Naive thymus-derived CD8-positive, alpha-beta T cell (primary cell): ENCODE measurements at places on chromosomes 13 and 19. TPM values are rescaled to one million over a fixed set of nuclear protein-coding genes. Genes with fewer than 3 reads are reported as not detected.

DNA sequence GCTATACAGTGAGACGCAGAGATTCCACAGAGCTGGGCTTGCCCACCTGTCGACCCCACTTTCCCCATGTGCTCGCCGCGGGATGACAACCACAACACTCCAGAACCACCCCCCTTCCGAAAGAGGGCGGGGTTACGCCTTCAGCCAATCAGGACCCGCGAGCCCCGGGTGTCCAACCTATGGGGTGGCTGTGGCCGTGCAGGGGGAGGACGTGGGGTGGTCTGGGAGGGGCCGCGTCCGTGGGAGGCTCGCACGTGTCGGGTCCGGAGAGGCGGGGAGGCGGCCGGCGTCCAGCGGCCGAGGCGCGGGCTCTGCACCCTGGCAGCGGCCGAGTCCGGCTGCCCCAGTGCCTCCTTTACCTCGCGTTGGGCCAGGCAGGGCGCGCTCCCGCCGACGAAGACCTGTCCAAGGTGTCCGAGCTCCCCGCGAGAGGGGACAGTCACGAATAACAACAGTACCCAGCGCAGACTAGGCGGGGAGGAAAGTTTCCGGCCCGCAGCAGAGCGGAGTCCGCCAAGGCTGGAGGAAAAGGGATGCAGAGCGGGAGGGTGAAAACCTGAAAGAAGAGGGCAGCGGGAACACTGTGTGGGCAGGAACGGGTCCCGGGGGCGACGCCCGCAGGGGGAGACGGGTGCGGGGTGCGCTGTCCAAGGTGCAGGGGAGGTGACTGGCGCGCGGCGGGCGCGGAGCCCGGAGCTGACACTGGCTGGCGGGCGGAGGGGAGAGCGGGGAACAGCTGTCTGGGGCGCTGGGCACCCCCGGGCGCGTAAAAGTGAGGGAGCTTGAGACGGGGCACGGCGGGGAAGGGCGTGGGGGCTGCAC is 911 bp downstream of the ENOX1 start:
- DNase-seq, result no peak

- DNase-seq, result no peak
Measured at GRCh38 chr13:109114991-109115390, 485.6 kb downstream of the MYO16 start.

DNA sequence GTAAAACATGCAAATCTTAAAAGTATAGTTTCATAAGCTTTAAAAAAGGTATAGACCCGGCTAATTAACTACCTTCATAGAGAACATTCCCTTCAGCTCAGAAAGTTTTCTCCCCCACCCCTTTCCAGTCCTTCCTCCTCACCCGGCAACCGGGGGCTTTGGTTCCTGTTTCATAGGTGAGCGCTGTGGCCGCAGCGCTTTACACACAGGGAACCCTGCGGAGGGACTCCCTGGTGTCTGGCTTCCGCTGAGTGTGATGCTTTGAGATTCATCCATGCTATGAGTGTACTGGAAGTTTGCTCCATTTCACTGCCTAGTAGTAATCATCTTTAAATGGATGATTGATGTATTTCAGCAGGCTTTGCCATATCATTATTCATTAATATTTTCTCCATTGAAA is 26.0 kb upstream of the PABPC3 start:
- no peak for DNase-seq

DNA sequence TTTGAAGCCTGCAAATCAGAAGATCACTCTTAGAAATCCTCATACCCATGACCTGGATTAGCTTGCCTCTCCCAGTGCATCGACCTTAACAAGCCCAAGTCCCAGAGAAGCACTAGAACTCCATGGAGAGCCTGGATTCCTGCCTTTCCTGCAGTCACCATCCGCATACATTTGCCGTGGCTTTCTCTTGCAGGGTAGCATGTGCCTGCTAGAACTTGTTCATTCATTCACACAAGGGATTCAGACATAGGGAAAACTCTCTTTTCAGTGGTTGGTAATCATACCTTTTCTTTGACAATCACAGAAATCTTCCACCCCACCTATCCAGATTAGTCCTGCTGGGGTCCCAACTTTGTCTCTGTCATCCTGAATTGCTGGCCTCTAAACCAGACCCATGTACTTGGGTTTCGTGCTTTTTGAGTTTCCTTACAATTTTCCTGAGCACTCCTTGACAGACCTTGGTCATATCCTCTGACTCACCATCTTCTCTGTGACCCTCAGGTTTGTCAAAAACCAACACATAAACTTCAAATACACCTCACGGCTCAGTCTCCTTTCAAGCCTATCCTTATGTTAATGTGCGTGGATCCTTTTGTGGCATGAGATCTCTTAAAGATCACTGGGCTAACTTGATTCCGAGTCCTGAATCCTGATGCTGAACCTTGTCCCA is 355.0 kb downstream of the MYO16 start:
- DNase-seq, result no peak

GRCh38 chr13:31035185-31035965 is 102.9 kb downstream of the TEX26 start:
- no peak for DNase-seq

DNA sequence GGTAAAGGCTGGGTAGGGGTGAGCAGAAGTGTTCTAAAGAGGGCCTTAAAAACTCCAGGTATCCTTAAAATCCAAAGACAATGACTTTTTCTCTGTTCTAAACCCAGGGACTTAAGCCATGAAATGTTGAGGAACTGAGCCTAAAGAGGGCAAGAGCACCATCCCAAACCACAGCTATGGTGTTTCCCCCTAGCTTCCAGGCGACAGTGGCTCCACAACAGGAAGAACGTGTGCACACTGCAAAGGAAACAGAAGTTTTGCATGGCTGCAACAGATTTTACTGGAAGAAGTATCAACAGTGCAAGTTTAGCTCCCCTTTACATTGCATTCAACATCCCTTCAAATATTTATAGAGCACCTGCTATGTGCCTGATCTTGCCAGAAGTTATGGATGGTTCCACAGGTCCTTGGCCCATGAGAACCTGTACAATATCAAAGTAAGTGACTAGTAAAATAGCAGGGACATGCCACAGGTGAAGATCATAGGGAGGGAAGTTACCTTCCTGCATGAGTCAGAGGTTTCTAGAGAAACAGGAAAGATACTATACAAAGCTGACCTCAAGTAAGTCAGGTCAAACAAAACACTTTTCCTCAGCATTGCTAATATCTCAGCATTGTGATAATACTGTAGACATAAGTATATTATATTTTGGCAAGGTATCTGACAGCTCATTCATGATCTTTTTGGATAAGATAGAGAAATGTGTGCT is 8.4 kb upstream of the KCTD12 start:
- DNase-seq, result no peak

DNA sequence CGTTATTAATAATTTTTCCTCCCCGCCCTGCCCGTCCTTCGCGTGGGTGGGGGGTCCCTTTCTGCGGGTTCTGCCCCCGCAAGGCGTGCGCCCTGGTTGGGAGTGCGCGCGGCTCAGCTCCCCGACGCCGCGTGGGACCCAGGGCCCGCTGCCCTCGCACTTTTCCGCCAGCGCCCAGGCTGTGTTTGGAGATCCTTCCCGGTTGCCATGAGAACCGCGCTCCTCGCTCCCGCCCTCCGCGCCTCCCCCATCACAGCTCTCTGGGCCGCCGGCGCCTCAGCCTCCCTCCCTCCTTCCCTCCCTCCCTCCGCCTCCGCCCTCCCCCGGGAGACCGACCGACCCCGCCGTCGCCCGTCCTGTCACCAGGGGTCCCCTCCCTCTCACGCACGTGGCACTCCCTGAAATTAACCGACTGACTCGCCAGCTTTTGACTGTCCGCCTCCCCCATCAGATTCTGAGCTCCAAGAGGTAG is 2.4 kb upstream of the SSBP4 start:
- DNase-seq, result no peak

GRCh38 chr13:69947582-69947981 is 160.0 kb upstream of the ATXN8OS start:
- DNase-seq, result no peak

The FXYD1 gene
- total RNA-seq, result not detected

The CABP5 gene
- total RNA-seq, result not detected

The ATP11A gene
- 23.9 TPM for total RNA-seq

The CLEC11A gene
- total RNA-seq, result 12.4 TPM

The TMEM238 gene
- 10.2 TPM for total RNA-seq

The RASIP1 gene
- total RNA-seq, result 0.25 TPM

The TMPRSS9 gene
- total RNA-seq, result not detected
